Stimulated activated naive CD8-positive, alpha-beta T cell treated with anti-CD3 and anti-CD28 coated beads, Interleukin-15, amount 100 ng/mL, for 72 hours (primary cell): ENCODE measurements at places on chromosomes 7 and 10.
A peak's percentile ranks its signal among the peaks of the same experiment; 100 is the strongest.

GRCh38 chr7:85081846-85082245, 105.0 kb downstream of the SEMA3D start:
- DNase-seq = no peak

DNA sequence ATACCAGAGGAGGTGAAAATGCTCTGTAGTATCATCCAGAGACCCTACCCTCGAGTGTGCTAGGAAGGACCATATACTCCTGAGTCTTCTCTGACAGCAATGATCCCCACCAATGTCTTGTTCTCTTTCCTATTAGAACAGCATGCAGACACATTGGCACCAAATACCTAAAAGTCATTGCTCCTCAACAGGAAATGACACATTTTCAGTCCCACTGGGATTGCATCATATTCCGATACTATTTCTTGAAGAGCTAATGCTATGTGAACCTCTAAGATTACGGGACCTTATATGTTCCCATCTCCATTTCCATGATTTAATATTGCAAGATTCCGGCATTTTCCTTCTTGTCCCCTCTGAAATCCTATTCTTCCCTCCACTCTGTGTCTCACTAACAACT, 177.4 kb downstream of the NRP1 start:
- no peak for DNase-seq

DNA sequence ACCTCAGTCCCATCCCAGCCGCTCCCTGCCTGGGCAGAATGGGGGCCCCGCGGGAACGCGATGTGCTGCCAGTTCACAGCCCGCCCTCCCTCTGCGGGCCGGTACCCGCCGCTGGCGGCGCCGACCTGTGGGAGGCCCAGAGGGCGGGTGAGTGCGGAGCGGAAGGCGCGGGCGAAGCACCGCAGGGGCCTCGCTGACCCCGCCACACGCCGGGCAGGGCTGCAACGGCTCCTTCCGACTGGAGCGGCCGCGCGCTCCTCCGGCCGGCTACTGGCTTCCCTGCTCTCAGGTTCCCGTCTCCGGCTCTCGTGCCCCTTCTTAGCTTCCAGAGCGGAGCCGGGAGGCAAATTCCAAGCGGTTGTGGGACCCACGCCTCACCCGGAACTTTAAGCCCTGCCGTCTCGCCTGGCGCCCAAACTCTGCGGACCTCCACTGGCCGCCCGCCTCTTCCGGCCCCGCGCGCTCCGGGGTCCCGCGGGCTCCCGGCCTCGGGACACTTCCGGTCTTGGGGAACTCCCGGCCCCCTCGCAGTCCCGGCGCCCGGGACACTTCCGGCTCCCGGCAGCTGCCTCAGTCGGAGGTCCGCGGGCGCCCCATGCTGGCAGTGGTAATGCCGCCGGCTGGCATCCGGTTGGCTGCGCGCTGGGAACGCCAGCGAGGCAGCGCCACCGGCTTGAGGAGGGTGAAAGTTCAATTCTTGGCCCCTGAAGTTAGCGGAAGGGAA, at the start of gene CYREN:
Gene CYREN, minus strand, starts transcription at position 434 of the 724 bp plus-strand sequence. CDS start 1,785 bp downstream, outside the sequence.
- peak; percentile 88 for DNase-seq

- peak; percentile 49 for DNase-seq
Measured at GRCh38 chr7:105890290-105890997, 14.0 kb upstream of the ATXN7L1 start.

- DNase-seq = no peak
Measured at GRCh38 chr10:87956055-87956454, 92.6 kb downstream of the PTEN start.

- DNase-seq = no peak
Measured at GRCh38 chr7:110168010-110168409, 922.9 kb upstream of the LRRN3 start.

DNA sequence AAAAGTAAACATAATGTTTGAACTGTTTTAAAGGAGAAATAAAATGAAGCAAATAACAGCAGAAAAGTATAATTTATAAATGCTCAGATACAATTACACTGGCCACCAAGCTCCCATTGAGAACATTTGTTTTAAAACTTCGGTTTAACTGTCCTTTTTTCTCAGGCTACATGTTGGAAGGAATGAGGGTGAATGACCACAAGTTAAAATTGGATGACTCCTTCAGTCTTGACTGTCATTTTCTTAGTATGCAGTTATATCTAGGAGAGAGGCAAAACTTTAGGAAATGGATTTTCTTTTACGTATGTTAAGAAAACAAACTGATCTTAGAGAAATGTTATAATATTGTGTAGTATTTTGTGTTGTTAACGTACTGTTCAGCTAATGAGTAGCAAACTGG, 5.0 kb downstream of the TRIM24 start:
- DNase-seq = no peak

GRCh38 chr10:23200997-23201652, 9.0 kb downstream of the PTF1A start:
- no peak for DNase-seq

GRCh38 chr7:19369182-19369581, 224.0 kb upstream of the FERD3L start:
- DNase-seq = no peak

GRCh38 chr7:151168003-151168786, 701 bp upstream of the GBX1 start:
- peak; percentile 68 for DNase-seq

DNA sequence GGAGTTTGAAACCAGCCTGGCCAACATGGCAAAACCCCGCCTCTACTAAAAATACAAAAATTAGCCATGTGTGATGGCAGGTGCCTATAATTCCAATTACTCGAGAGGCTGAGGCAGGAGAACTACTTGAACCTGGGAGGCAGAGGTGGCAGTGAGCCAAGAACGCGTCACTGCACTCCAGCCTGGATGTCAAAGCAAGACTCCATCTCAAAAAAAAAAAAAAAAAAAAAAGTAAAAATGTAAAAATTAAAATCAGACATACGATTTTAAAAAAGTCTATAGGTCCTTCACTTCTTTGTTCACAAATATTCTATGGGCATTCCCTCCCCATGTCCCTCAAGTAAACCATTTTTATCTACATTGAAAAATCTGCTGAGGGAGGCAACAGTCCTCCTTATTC, 34.9 kb upstream of the TLL2 start:
- DNase-seq = no peak

GRCh38 chr7:40583667-40584444, 449.1 kb downstream of the SUGCT start:
- DNase-seq = no peak

DNA sequence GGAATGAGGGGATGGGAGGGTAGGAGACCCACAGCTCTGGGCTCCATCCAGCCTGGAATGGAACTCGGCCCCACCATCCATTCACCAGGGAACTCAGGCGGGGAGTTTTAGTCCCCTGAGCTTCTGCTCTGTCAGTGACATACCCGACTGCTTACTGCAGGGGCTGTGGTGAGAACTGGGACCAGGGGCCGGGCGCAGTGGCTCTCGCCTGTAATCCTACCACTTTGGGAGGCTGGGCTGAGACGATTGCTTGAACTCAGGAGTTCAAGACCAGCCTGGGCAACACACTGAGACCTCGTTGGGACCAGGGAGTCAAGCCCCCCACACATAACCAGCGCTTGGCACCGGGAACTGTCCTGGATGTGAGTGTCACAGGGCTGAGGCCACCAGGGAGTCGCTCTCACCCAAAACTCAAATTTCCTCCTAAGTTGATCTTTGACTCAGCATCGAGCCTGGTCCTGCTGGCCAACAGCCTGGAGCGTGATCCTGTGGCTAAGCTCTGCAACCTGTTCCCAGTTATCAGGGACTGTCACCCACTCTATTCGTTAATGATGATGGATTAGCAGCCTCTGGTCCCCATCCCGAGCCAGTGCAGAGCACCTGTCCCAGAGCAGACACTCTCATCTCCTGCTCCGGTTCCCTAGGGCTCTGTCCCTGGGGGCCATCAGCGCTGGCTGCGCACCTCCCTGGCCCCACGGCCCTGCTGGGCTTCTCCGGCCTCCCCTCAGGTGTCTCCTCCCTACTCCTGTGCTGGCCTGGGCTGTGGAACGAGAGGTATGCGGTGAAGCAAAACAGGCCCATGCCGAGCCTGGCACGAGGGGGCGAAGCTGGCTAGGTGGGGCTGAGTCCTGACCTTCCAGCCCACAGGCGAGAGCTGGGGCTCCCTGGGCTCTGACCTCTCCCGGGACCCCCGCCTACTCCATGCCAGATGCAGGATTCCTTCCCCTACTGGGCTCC, 902 bp upstream of the CLDN15 start:
- DNase-seq = no peak
